Stimulated activated CD4-positive, alpha-beta T cell treated with anti-CD3 and anti-CD28 coated beads, Interleukin-4, amount 100 ng/mL, for 4 hours (primary cell): ENCODE measurements at places on chromosomes 2 and 18.

- no peak for DNase-seq
Observed at GRCh38 chr2:17607379-17607778, 66.9 kb downstream of the VSNL1 start.

GRCh38 chr18:12883372-12883683 lies 709 bp downstream of the PTPN2 start:
- no peak for DNase-seq

- no peak for DNase-seq
Observed at GRCh38 chr2:217362286-217362685, 502.4 kb upstream of the TNP1 start.

- DNase-seq = no peak
Observed at GRCh38 chr18:34357944-34358580, 133.3 kb upstream of the NOL4 start.

DNA sequence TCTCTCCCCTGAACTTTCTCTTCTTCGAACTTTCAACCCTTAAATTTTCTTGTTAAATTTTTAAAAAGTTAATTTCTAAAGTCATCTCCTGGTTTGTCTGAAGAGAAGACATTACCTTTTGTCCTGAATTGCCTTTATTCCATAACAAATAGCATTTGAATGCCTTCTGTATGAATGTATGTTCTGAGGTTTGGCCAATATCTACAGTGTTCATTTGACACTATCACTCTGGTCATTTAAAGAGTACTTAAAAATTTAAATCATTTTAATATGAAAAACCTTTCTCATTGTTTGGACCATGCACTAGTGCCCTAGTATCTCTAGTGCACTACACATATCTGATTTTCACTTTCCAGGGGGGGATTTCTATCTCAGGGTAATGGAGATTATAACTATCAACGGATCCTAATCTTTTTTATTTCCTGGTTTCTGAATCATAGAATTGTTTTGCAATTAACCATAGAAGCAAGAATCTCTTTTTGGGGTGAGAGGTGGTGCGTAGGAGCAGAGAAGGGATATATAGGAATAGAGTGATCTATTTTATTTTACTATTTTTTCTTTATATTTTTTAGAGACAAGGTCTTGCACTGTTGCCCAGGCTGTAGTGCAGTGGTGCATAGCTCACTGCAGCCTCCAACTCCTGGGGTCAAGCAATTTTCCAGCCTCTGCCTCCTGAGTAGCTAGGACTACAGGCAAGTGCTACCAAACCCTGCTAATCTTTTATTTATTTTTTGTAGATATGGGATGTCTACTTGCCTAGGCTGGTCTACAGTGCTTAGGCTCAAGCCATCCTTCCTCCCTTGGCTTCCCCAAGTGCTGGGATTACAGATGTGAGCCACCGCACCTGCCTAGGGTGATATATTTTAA lies 25.5 kb downstream of the TANC1 start:
- DNase-seq = no peak

- DNase-seq = no peak
Observed at GRCh38 chr18:59127047-59127446, 12.6 kb upstream of the SEC11C start.

DNA sequence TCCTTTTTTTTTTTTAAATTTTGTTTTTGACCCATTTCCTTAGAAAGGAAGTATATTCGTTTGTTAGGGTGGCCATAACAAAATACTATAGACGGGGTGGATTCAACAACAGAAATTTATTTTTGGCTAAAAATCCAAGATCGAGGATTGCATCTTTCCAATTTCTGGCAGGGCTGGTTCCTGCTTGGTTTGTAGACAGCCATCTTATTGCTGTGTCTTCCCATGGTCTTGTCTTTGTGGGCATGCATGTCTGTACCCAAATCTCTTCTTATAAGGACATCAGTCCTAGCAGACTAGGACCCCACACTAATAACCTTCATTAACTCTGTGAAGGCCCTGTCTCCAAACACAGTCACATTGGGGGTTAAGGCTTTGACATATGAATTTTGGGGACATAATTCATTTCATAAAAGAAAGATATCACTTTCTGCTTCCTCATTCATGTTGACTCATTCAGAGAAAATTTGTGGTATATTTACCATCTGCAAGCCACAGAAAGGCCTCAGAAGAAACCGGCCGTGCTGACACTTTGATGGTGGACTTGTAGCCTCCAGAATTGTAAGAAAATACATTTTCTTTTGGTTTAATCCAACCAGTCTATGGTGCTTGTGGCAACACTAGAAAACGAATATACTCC lies 262.1 kb downstream of the LPIN1 start:
- no peak for DNase-seq

DNA sequence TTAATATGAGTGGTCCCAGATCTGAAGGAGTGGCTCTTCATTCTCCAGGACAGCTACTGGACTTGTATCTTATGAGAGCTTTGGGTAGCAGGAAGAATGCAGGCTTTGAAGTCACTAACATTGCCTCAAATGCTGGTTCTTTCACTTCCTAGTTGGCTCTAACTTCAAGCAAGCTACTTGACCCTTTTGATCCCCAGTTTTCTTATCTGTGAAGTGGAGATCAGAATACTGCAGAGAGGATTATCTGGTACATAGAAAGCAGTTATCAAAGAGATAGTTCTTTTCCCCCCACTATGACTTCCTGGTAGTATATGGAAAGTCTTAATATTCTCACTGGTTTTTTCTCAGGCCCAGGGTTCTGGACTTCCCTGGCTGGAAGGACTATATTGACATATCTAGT lies 3.4 kb upstream of the PLCL1 start:
- DNase-seq = no peak

DNA sequence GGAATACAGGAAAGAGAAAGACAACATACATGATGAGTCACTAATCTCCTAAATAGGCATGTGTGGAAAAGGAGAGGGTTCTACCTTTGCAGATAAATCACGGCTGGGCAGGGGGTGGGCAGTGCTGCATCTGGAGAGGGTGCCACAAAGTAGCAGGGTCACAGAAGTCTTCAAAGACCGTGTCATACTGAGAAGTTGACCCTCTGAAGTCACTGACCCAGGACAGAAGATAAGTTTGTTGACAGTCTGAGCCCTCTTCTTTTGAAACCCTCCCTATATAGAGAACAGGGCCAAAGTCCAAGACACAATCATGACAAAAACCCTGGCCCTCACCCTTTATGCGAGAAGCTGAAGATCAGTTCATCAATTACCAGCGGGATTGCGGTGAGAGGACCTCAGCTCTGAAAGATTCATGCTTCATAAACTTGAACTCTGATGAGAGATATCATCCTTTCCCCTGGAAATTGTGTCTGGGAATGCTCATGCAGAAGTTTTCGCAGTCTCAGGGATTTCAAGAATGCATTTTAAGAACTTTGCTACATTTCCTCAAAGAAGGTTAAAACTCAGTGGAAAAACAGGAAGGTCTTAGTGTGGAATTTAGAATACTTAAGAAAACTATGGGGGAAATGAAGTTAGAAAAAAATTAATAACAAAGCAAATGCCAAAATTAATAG lies 129.5 kb downstream of the FAM124B start:
- no peak for DNase-seq

DNA sequence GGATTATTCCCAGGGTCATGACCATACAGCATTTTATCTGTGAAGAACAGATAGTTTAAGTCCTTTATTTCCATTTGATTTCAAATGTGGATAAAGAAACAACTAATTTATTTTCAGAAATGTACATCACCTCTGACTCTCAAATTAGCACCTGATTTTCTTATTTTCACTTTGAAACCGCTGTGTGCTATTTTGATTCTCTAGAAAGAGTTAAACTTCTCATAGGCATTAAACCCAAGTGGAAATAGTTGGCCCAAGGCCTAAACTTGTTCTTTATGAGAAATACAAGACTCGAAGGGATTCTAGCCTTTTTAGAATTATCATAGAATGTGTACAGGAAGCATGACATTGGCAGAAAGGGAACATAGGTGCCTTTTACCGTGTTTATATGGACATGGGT lies 41.5 kb upstream of the LTBP1 start:
- DNase-seq = no peak

DNA sequence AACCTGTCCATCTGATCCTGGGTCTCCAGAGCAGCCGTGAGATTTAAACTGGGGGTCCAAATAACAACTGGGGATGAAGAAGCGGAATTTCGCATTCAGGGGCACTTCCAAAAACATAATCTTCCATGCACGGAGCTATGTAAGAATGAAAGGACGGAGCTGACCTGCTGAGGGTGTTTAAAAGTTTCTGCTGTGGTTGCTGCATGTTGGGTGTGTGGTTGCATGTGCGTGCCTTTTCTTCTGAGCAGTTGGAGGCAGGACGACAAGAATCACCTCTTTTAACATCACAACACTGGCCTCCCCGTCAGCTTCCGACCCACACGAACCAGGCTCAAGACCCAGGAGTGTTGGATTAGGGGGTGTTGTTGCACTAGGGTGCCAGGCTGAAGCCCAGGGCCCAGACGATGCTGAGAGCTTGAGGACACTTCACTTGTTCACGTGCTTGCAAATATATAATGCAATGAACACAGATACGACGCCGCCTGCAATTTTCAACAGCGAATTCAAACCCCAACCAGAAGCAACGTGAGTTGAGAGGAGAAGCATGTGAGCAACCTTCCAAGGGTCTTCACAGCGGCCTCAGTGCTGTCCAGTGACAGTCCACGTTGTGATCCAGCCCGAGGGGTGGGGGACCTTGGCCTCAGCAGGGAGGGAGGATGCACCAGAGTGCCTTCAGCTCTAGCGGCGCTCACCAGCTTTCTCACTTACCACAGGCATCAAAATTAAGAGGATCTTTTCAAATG lies 76.0 kb upstream of the SALL3 start:
- no peak for DNase-seq

- DNase-seq = no peak
Observed at GRCh38 chr2:222711315-222711940, 40.0 kb downstream of the MOGAT1 start.

DNA sequence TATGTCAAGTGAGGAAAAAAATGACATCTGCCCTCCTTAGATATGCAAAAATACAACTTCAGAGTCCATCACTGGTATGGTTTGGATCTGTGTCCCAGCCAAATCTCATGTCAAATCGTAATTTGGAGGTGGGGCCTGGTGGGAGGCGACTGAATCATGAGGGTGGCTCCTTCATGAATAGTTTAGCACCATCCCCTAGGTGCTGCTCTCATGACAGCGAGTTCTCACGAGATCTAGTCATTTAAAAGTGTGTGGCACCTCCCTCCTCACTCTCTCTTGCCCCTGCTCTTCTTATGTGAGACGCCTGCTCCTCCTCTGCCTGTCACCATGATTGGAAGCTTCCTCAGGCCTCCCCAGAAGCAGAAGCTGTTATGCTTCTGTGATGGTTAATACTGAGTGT lies 5.9 kb upstream of the PSMA8 start:
- no peak for DNase-seq

- no peak for DNase-seq
Observed at GRCh38 chr18:69871363-69871762, 76.3 kb downstream of the CD226 start.

- DNase-seq = no peak
Observed at GRCh38 chr2:151241224-151241623, 20.4 kb downstream of the RBM43 start.

DNA sequence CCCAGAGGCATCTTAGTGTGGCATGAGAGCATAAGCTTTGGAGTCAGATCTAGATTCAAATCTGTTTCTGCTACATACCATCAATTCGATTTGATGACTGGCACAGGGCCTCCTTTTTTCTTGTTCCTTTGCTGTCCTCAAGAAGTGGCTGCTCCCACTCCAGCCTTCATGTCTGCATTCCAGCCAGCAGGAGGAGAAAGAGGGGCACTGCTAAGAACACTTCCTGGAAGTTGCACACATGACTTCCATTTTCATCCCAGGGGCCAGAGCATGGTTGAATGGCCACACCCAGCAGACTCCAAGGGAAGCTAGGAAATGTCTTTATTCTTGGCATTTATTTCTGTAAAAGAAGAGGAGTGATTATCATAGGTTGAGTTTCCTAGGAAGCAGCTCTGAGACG lies 50.4 kb downstream of the EML6 start:
- DNase-seq = no peak

DNA sequence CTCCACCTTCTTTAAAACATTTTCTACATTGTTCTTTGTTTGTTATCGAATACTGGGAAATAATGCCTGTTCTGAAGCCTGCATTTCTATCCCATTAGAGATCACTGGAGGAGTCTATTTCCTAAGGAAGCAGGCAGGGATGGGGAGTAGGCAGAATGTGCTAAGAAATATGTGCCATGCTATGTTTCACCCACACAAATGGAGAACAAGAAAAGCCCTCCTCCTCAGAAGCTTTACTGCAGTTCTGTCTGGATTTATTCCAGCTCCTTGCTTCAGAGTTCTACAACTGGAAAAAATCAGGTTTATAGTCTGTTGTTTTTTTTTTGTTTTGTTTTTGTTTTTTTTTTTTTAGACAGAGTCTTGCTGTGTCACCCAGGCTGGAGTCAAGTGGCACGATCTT lies 825.1 kb downstream of the SLC4A3 start:
- DNase-seq = no peak

GRCh38 chr2:233164967-233165366 lies 86.5 kb upstream of the ATG16L1 start:
- no peak for DNase-seq

GRCh38 chr18:63299837-63300745 lies 19.5 kb downstream of the BCL2 start:
- DNase-seq = no peak

DNA sequence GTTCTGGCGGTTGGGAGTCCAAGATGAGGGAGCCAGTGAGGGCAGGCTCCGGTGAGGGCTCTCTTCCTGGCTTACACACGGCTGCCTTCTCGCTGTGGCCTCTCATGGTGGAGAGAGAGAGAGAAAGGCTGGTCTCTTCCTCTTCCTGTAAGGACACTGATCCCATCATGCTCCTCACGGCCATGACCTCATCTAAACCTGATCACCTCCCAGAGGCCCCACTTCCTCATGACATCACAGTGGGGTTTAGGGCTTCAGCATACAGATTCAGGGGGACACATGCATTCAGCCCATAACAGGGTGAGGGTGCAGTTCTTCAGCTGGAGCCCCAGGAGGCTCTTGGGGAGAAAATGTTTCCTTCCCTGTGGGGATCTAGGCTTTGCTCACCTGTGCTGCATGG lies 29.2 kb downstream of the AGAP1 start:
- DNase-seq = no peak

- no peak for DNase-seq
Observed at GRCh38 chr2:220068846-220069245, 441.4 kb downstream of the SLC4A3 start.

- DNase-seq = no peak
Observed at GRCh38 chr2:85713836-85714235, 19.7 kb downstream of the GNLY start.
